ENCODE measurements at places on chromosomes 4 and X.

DNA sequence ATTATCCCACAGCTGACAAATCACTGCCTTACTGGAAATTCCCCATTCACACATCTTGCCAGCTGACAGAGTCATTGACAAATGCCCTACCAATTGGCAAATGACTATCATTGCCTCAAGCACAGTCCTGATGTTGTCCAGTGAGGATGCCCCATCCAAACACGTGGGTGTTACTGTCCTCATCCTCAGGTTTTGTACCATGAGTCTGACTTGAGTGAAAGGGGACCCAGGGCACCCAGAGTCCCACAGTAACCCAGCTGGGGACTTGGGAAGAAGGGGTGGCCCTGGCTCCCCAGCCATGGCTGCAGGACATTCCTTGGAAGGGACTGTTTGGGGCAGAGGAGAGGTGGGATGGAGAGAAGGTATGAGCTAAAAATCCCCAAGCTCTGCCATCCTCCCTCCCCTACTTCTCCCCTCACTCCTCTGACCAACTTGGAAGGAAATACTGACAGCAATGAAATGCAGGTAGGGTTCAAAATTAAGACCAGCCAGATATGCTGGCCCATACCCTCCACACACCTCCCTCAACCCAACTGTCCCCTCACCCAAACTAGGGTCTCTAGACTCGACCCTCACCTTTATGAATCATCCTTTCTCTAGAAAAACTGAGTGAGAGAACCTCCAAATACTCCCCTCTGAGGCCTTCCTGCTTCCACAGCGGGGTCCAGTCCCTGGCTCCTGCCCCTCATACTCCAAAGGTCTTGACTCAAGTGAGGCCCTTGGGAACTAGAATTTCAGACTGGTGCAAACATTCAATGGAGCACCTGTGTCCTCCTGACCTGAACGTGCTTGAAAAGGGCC lies 5.1 kb downstream of the TIMP1 start:
- no peak for DNase-seq

GRCh38 chr4:108272561-108272960 lies 103.8 kb upstream of the LEF1 start:
- no peak for DNase-seq

GRCh38 chr4:141926406-141926805 lies 290.0 kb downstream of the IL15 start:
- DNase-seq = peak; percentile 80

DNA sequence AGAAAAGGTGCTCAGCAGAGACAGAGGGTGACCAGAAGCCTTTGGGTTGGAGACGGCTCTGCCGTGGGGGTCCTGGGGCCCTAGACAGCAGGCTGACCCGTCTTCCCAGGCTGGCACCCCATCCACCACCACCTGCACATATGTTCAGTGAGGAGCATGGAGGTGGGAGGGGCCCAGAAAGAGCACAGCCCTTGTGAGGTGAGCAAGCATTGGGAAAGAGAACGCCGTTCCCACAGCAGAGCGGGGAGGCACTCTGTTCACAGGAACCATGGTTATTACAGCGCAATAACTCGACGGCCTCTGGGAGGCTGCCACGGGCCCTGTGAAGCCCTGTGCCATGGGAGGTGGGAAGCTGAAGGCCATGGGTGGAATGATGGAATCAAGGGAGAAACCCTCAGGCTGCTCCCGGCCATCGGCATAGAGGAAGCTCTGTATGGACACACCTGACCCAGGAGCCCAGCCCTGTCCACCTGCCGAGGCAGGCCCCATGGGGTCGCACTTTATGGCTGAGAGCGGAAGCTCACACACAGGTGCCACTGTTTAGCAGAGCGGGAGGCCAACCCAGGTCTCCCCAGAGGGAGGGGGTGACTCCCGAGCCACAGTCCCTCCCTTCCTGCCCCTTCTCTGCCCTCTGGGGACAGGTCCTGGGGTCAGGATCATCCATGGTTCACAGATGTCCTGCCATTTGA lies 93.5 kb upstream of the AFAP1 start:
- DNase-seq = no peak

DNA sequence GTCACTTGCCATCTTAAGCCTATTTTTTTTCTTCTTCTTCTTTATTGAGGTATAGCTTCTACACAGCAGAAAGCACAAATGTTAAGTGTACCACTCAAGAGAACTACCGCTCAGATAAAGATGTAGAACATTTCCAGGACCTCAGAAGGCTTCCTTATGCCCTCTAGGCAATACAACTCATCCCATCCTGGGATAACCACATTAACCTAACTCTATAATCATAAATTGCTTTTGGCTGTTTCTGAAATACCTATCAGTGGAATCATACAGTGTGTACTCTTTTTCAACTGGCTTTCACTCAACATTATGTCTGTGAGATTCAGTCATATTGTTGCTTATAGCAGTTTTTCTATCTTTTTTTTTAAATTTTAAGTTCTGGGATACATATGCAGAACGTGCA lies 51.7 kb downstream of the ARFIP1 start:
- no peak for DNase-seq

Measured in SK-N-DZ (cell line).